Pulmonary artery endothelial cell (primary cell): ENCODE measurements at places on chromosomes 3 and 15. TPM values are rescaled to one million over a fixed set of nuclear protein-coding genes. Genes with fewer than 3 reads are reported as not detected.
A peak's percentile ranks its signal among the peaks of the same experiment; 100 is the strongest.

DNA sequence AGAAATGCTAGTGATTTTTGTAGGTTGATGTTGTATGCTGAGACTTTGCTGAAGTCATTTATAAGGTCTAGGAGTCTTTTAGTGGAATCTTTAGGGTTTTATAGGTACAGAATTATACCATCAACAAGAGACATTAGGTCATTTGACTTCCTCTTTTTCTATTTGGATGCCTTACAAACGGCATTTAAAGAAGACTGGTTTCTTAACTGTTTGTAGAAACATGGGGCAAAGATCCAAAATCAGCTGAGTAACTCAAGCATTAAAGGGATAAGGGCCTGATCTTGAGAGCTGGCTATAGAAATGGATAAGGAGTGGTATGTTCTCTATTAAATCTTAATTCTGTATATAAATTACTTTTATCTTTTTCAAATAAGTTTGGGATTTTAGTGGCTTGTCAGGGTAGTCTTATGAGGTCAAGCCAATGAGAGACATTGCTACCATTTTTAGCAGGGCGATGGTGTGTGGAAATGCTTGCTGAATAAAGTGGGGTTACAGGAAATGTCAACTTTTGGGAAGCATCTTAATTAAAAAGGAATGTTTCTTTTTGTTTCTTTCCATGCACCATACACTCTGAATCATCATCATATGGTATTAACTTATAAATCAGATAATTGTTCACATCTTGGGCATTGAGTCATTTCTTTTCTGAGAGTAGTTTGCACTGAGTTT lies 197.7 kb upstream of the GBE1 start:
- no peak for DNase-seq

GRCh38 chr3:196970547-196971093 lies 2.0 kb upstream of the PIGZ start:
- DNase-seq: no peak

SLITRK3 gene
- total RNA-seq: not detected in 2 replicates

GRCh38 chr3:128567705-128568356 lies 74.8 kb upstream of the GATA2 start:
- no peak for DNase-seq

- no peak for DNase-seq
Measured at GRCh38 chr15:90840954-90841353, 27.4 kb upstream of the FURIN start.

TPRG1 gene
- 0.13 TPM in 1 of 2 replicates, not detected in the other for total RNA-seq

DNA sequence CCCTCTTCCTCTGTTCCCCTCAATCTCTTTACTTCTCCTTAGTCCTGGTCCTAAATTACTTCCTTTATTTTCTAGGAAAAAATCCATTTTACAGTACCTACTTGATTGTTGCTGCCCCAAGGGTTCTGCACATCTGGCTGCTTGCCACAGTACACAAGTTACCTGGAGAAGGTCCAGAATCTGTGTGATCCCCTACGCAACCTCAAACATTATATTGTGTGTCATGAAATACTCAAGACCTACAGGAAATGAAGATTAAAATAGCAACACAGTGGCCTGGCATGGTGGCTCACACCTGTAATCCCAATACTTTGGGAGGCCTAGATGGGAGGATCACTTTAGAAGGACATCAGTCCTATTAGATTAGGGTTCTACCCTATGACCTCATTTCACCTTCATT lies 48.7 kb downstream of the PRKAR2A start:
- DNase-seq: no peak

DNA sequence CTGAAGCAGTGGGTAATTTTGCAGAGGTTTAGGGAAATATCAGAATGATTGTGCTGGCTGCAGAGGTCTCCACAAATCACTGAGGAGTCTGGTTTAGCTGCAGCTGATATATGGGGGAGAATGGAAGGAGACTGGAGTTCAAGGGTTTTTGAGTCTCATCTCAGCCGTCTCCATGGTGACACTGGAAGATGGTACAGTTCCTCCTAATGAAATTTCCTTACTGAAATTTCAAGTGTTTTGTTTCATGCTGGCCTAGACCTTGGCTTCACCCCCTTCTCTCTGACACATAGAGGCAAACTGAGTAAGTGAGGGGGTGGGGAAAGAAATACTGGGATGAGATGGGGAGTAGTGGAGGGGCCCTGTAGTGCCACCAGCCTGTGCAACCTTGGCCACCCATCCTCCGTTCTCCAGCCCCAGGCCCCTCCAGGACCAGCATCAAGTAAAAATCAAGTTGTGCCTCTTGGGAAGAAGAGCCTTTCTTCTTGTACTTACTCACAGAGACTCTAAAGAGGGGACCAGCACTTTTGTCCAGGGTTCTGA lies 17.8 kb upstream of the MORF4L1 start:
- no peak for DNase-seq

RASL12 gene
- not detected in 2 replicates for total RNA-seq

HDC gene
- not detected in 2 replicates for total RNA-seq

- no peak for DNase-seq
Measured at GRCh38 chr15:89673165-89673512, 6.0 kb downstream of the PLIN1 start.

DNA sequence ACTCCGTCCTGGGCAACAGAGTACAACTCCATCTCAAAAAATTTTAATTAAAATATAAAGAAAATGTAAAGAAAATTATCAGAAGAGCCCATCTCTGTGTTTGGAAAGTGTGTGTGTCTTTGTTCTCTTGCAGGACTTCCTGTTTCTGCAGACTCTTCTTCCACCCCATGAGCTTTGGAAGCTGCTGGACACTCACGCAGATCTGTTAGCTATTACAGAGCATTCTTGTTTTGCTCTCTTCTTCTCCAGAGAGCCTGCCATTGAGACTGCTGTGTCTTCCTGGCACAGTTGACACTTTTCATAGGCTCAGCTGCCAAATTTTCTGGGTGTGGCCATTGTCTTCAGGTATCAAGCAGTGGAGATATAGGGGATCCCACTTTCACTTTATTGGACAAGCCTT lies 6.0 kb upstream of the CCR8 start:
- DNase-seq: no peak

GOLGA6L26 gene
- not detected in 2 replicates for total RNA-seq

DNA sequence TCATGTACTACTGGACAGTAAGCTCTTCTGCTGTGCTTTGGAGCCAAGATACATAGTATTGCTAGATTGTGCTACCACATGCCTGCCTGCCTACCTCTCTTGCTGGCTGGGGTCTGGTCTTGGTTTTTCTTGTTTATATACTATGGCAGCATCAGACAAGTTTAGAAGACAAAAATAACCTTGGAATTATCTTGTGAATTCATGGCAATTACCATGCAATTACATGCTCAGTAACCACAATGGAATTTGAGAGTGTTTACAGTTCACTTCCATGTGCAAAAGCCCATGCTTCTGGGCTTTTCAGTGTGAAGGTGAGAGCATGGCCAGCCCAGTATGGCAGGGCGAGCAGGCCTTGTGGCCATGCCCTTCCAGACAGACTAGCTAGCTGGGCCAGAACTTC lies 48.0 kb upstream of the C15orf61 start:
- DNase-seq: no peak

DNA sequence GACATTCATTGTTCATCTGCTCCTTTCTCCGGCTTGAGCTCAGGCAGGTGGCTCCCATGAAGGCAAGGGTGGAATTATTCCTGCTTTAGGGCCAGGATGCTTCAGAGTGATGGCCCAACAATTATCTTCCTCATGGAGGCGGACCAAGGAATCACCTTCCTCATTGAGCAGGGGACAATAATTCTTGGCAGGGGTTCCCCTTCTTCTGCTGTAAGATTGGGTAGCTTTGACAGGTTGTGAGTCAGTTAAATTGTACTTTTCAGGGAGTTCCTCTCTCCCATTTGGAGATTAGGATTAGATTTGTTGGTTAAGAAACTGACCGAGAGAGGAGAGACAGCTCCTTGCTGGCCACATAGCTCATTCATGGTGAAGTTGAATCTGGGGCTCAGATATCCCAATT lies 31.4 kb upstream of the CD47 start:
- no peak for DNase-seq

DNA sequence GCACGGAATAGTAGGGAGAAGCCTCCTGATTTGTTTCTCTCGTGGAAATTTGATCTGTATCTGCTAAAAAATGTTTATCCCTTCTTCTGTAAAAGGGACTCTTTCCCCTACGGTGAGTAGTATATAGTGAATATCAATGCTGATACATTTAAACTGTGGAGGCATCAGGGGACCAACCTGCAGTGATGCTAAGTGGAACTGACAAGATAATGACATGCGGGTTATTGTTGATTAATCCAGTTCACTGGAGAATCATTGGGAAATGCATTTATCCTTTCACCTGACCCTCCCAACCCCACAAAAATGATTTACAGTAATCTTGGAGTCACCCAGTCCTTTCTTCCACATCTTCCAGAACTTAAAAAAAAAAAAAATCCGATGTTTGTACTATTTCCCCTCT lies 264.8 kb downstream of the PTPRG start:
- DNase-seq: no peak

DNA sequence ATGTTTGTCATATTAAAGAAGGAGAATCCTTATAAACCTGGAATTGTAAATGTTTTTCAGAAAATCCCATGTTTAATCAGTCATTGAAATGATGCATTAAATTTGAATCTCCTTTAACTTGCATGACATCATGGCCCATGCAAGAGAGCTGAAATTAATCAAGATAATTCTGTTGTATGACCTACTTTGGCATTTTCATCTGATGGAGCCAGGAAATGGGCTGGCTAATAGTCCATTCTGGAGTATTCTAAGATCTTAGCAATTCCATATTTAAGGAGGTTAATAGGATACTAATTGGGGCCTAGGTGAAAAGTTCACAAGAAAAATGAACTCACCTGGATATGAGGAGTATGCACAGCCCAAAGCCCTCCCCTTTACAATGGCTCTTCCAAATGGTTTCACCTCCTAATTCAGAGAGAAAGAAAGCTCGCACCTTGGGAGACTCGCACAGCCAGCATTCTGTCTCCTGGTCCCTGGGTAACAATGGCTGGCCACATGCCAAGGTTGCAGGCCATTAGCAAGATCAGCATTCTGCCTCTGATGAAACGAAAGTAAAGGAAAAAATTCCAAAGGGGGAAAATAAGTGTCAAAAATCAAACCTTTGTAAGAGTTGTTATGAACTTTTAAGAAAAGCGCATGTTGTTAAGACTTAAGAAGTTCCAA lies 786.4 kb downstream of the MCTP2 start:
- DNase-seq: peak; percentile 81

DNA sequence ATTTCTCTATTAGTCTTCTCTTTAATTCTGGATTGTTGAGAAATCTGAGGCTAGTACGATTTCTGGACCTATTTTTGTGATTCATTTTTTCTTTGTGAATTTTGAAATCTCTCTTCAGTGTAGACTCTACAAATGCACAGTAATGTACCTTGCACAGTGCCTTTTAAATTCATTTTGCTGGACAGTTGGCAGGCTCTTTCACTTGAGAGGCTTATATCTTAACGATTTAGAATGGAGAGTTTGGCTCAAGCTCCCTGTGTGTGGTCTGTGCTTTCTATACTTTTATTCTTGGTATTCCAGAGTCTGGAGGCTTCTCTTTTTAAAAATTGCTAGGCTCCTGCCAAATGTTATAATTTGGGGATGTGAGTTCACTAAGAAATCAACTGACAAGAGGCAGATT lies 8.8 kb downstream of the CRYBG3 start:
- no peak for DNase-seq

- no peak for DNase-seq
Measured at GRCh38 chr3:128351546-128351945, 115.1 kb downstream of the DNAJB8 start.

DNA sequence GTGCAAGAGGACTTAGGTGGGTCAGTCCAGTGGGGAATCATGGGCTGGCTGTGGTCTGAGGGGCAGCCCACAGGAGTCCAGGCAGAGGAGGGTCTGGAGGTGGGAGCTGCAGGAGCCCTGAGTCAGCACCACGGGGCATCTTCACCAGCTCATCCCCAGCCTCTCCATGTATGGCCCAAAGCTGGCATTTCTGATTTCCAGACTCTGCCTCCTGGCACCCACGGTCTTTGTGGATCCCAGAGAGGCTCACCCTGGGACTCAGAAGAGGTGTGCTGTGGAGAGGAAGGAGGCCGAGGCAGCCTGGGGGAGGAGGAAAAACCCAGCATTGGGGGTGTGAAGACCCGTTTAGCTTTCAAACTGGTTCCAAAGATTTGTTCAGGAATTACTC lies 64.5 kb upstream of the KLF13 start:
- no peak for DNase-seq

KIF23 gene
- total RNA-seq: 32.8 and 53.8 TPM in 2 replicates

DNA sequence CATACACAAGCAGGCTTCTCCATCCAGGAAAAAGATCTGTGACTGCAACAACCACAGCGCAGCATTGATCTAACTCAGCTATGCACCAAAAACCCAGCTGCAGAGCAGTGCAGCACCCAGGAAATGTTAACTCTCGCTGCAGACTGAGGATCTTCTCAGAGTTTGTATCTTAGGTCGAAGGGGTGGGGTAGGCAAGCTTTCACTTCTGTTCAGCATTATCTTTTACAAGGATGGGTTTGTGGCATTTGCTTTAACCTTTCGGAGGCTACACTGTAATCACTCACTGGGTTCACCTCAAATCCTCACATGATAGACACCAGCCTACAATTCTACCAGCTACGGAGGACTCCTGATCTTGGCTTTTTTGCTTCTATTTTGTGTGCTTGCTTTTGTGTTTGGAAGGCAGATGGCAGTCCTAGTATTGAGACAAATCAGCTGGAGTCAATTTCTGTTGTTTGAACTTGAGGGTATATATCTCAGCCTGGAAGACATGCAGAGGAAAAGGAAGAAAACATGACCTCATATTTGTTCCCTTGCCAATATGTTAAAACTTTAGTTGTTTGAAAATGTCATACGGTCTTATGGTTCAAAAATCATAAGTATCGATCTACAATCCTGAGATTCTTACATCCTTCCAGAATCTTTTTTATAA lies 25.2 kb downstream of the LRRK1 start:
- no peak for DNase-seq

TMC3 gene
- not detected in 2 replicates for total RNA-seq

GRCh38 chr3:30302027-30302426 lies 304.4 kb upstream of the TGFBR2 start:
- DNase-seq: no peak

DNA sequence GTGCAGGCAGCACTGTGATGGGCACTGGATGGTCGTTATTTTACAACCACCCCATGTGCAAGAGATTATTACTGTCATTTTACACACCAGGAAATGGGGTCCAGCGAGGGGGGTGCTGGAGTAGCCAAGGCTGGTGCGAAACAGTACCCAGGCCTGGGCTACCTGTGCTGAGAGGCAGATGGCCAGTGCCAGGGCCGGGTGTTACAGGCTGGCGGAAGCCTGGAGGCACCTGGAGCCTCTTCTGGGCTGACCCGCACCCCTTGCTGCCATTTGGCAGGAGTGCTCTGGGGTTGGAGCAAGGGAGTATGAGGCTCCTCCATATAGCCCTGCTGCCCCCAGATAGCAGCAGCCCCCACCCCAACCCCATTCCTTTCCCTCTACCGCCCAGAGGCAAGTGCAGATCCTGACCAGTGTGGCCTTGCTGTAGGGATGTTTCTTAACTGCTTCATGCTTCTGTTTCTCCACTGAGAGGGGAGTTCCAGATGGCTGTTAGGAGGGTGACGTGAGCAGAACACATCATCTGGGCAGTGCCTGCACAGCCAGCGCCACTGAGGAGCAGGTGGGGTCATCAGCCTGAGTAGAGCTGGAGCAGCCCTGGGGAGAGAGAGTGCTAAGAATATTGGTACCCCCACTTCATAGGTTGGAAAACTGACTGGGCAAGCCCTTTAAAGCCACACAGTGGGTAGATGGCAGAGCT lies 15.3 kb downstream of the SNX33 start:
- no peak for DNase-seq
